ENCODE measurements at places on chromosomes 3 and 15.

GRCh38 chr3:69490971-69491370 is 105.1 kb upstream of the FRMD4B start:
- DNase-seq = no peak

DNA sequence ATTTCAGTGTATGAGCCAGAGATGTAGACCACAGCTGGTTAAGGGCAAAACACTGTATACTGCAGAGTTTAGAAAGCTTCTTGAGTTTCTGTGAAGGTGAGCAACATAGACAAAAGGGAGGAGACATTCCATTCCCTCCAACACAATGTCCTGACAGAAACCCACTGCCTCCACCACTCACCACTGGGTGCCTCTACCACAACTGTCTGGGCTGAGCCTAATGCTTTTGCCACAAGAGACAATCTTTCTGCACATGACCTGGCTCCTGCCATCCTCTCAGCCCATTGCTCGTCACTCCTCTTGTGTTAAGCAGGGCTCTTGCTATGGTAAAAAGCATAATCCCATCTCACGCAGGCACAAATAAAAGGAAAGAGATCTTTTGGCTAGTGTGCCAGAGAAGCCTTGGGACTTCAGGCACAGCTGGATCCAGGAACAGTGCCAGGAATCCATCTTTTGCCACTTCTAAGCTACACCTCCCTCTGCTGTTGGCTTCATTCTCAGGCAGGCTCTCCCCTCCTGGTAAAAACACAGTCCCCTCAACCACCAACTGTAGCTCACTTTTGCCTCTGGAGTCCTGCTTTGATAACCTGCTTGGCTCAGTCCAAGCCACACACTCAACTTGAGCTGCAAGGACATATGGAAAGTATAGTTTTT is 140.6 kb upstream of the PRR20G start:
- no peak for DNase-seq

GRCh38 chr3:184884359-184885017 is 72.5 kb downstream of the VPS8 start:
- DNase-seq = no peak

GRCh38 chr15:87736401-87736800 is 520.1 kb downstream of the NTRK3 start:
- no peak for DNase-seq

DNA sequence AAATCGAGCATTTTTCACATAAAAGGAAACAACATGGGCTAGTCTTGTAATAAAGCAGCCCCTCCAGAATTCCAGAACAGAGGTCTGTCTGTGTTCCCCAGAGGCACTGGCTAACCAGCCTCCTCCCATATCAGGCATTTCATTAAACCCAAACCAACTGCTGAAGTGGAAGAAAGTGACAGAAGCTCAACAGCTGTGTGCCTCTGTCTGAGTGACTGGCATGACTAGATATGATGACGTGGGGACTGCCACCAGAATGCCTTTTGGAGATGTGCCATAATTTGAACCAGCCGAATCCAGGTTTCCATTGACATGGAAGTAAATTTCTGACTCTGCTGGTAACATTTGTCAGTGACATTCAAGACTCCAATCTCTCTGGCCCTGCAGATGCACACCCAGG is 8.7 kb downstream of the LIMD1 start:
- DNase-seq = no peak

DNA sequence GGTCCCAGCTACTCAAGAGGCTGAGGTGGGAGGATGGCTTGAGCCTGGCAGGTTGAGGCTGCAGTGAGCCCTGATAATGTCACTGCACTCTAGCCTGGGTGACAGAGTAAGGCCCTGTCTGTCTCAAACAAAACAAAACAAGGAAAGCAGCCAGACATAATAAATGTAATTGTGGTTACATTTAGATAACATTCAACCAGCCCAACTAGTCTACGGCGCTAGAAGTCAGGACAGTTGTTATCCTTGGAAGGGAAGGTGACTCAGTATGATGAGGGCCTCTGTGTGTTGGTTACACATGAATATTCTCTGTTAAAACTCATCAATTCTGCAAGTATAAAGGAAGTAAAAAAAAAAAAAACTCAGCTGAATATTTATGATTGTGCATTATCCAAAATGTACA is 27.0 kb upstream of the CSPG5 start:
- DNase-seq = no peak

DNA sequence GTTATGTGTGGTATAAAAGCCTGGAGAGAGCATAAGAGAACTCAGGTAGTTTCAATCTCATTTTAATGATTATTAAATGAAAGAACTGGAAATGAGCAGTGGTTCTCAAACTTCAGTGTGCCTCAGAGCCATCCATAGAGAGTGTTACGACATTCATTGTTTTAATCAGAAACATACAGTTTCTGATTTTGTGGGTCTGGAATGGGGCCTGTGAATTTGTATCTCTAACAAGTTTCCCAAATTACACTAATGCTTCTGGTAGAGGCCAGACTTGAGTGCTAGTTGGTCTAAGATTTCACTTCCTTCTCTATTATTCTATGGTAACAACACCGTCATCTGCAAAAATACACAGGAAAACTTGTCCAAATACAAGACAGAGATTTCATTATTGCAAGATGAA is 292.0 kb upstream of the NECTIN3 start:
- no peak for DNase-seq

GRCh38 chr3:156341831-156342416 is 213.0 kb downstream of the SSR3 start:
- DNase-seq = no peak

DNA sequence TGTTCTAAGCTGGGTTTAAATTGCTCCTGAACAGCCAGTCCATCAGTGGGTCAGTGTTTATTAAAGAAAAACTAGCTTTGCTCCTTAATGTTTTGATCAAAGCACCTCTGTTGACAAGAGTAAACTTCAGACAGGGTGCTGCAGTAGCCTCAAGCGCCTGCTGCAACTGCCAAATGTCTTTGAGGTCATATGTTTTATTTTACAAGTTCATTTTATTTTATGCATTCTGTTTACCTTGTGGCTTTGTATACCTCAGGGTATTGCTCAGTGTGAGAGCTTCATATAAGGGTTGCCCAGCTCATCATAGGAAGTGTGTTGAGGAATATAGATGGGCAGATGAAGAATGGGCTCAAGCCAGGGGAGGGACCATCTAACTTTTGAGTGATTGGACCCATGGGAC is 8.5 kb downstream of the MYZAP start:
- no peak for DNase-seq

DNA sequence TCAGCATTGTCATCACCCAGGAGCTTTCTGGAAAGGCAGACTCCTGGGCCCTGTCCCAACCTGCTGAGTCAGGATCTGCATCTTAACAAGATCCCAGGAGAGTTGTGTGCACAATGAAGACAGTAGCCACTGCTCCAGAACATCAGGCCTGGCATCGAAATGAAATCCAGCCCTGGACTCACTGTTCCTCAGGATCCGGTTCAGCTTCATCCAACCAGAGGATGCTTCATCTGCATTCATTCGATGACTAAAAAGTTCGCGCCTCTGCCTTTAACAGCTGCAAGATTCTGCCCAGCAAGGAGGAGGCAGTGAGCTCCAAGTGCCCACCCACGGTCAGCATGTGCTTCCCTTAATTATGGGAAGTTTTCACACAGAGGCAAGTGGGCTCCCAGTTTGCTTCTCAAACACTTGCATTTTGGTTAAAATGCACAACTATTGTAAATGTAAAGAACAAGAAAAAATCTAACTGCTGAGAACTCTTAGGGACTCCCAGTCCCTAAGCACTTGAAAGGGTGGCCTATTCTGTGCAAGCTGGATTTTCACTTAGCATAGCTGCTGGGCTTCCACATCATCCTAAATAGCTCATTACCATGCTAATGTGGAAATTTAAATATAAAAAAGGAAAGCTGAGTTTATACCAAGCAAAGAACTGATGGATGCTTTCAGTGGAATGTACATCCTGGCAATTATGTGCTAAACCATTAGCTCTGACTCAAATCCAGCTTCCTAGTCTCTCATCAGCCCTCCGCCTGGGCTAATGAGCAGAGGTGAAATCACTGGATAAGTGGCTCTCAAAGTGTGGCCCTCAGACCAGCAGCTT is 25.5 kb upstream of the ESYT3 start:
- DNase-seq = no peak

- peak; percentile 0 for DNase-seq
Measured at GRCh38 chr3:106566277-106566676, 697.5 kb upstream of the CBLB start.

- DNase-seq = no peak
Measured at GRCh38 chr3:84820906-84821305, 137.9 kb upstream of the CADM2 start.

DNA sequence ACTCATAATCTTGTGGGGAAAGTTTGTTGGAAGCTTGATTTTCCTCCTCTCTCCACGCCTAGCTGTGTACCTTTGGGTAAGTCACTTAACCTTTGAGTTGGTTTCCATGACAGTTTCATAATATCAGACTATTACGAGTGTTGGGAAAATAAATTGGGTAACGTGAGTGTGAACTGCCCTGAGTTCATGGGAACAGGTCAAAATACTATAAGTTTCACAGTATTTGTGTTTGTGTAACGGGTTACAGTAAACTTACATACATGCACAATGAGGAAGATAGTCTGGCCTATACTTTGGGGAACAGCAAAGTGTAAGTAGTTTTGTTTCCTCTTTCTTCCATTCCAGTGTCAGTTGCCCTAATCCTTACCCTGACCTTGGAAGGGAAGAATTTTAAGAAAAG is 509.9 kb downstream of the MECOM start:
- DNase-seq = no peak

- DNase-seq = no peak
Measured at GRCh38 chr3:193788189-193788991, 195.4 kb downstream of the OPA1 start.

DNA sequence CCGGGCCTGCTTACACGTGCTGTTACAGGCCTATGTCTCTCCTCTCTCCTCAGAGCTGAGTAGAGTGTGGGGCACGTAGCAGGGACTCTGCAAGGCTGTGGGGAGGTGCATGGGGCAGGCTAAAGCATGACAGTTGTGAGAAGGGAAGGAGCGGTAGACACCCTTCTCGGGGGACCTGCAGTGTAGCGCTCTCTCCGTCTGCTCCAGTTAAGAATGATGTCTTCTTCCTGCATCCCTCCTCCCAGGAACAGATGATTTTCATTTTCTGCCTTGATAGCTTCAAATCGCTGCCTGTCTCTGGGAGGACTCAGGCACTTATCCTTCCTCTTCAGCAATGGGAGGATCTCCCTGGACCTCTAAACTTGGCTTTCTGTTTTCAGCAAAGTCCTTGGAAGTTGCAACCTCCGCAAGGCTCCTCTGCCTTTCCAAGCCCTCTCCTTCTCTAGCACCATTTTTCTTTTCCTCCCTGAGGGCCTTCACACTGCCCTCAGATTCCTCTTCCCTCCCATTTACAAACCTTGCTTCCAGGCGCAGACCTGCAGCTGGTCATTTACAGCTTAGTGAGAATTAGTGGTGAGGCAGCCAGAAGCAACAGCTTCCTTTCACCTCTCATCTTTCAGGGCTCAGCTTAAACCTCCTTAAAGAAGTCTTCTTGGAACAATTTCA is 23.4 kb upstream of the TLE3 start:
- no peak for DNase-seq

DNA sequence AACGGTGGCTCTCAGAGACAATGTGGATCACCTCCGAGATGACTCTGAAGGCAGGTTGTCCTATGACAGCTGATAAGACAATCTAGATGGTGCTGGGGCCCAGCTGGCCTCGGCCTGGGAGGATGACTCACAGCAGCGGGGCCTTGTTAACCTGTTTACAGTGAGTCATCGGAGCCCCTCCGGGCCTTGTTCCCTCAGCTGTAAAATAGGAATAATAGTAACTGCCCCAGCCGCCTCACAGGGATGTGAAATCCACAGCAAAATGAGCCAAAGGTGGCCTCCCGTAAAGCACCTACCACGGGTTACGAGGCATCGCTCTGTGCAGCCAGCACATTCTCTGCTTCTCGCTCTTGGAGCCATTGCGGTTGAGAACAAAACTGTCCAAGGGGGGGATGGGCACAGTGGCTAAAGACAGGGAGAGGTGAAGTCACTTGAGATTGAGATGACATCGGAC is 88.6 kb upstream of the RASGRF1 start:
- no peak for DNase-seq

GRCh38 chr3:152190636-152191183 is 78.0 kb upstream of the MBNL1 start:
- DNase-seq = no peak

DNA sequence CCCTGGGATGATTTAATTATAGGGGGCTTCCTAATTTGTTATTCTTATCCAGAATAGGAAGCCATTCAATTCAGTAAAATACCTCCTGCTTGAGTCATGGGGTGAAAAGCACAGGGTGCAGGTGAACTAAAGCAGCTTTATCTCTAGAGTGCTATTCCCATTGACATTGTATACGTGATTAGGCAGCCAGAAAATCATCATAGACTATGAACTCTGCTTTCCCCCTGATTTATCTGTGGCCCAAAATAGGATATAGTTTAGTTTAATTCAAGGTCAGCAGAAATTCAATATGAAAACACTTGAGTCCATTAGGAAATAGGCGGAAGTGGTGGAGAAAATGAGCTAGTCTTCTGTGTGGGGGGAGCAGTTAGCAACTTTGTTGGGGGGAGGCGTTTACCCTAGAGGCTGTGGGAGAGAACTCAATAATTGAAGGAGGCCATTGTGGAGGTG is 18.2 kb upstream of the PRKCI start:
- DNase-seq = no peak

- DNase-seq = no peak
Measured at GRCh38 chr3:3551981-3552380, 247.2 kb upstream of the LRRN1 start.

- no peak for DNase-seq
Measured at GRCh38 chr3:192830291-192831110, 87.2 kb downstream of the MB21D2 start.

DNA sequence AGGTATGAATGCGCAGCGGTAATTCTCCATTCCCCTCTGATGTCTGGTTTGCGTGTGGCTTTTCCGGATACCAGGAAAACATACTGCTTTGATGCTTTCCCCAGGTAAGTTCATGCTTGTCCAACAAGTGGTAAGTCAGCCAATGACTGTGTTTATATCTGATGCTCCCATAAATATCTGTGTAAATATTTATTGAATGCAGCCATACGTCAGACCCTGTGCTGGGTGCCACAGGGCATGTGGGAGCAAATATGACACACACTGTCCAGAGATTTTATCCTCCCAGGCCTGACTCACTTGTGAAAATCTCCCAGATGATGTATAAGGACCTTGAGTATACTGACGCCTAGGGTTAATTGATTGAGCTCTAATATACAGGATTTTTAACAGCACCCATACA is 29.6 kb upstream of the CEMIP start:
- DNase-seq = no peak

- DNase-seq = no peak
Measured at GRCh38 chr15:33326908-33327307, 16.1 kb downstream of the RYR3 start.

- DNase-seq = no peak
Measured at GRCh38 chr3:138043266-138044029, 33.5 kb downstream of the CLDN18 start.

DNA sequence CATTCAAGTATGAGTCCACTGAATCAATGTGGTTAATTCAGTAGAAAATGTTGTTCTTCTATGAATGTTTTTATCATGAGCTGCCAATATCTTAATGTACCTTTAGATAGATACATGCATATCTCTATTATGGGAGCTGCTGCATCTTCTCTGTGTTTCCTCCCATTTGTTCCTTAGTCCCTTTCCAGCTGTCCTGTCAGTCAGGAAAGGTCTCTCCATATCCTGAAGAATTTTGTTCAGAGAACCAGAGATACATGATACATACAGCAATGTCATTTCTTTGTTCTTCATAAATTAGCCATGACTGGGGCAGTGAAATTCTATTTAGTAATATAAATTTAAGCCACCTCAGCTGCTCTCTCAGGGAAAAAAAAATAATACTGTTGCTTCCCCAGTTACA is 103.7 kb downstream of the P3H2 start:
- no peak for DNase-seq
